ACHN (cell line): ENCODE measurements at places on chromosomes 5 and 9.

DNA sequence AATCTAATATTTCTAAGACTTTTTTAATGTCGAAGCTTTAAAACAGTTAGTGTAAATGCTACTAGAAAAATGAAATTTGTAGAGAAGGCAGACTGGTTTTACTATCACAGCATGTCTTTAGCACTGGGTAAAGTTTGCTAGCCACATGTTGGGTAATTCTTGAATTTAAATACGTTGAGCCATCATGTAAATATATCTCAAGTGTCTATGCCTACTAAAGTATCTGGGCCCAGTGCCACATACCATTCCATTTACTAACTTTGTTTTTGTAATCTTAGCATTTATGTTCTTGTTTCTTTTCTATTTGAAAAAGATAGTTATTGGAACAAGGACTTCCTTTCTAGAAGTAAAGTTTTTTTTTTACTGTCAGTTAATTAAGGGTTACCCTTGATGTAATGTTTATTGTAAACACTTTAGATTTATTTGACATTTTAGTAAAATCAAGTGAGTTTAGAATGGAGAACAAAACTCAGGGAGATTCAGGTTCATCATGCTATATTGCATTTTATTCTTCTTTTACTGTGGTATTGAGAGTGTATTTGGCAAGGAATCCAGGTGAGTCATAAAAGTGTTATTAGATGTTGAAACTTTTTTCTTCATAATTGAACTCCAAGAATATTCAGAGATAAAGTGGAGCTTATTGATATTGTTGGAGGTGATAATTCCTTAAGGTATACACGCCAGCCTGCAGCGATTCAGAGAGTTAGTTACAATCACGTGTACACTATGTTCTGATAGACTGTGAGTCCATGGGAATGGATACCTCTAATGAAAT lies 182.4 kb downstream of the CCDC171 start:
- peak; percentile 33 for DNase-seq

- no peak for DNase-seq
Measured at GRCh38 chr9:89079391-89079790, 88.1 kb downstream of the S1PR3 start.

GRCh38 chr5:100406640-100407039 lies 128.5 kb upstream of the FAM174A start:
- no peak for DNase-seq

GRCh38 chr9:74838351-74838750 lies 49.4 kb downstream of the TRPM6 start:
- no peak for DNase-seq

GRCh38 chr5:14724633-14725032 lies 60.1 kb downstream of the OTULIN start:
- no peak for DNase-seq

DNA sequence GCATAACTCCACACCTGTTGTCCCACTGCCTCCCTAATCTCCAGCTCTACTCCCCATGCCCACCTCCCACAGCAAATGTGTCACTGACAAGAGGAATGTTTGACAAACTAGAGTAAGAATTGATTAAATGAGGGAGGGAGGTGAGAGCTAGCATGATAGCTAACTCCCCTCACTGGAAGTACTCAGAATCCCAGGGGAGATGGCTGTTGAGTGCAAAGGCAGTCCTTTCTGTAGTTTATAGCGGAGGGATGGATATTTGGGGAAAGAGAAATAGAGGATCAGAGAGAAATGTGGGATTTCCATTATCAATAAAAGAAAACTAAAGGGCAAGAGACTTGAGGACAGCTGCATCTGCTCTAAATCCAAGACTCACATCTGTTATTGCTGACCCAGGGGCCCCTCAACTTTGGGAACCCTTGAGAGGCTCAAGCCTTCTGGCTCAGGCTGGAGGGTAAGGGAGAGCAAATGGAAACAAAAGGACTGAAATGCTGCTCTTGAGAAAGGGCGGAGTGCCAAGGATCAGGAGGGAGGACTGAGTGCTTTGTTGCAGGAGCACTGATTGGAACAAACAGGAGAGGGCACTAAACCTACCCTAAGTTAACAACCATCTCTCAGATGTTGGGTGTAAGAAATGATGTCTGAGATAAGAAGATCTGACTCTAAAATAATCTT lies 372.1 kb downstream of the NTRK2 start:
- no peak for DNase-seq

- DNase-seq: no peak
Measured at GRCh38 chr5:141515946-141516671, 27.2 kb downstream of the PCDHGC5 start.

DNA sequence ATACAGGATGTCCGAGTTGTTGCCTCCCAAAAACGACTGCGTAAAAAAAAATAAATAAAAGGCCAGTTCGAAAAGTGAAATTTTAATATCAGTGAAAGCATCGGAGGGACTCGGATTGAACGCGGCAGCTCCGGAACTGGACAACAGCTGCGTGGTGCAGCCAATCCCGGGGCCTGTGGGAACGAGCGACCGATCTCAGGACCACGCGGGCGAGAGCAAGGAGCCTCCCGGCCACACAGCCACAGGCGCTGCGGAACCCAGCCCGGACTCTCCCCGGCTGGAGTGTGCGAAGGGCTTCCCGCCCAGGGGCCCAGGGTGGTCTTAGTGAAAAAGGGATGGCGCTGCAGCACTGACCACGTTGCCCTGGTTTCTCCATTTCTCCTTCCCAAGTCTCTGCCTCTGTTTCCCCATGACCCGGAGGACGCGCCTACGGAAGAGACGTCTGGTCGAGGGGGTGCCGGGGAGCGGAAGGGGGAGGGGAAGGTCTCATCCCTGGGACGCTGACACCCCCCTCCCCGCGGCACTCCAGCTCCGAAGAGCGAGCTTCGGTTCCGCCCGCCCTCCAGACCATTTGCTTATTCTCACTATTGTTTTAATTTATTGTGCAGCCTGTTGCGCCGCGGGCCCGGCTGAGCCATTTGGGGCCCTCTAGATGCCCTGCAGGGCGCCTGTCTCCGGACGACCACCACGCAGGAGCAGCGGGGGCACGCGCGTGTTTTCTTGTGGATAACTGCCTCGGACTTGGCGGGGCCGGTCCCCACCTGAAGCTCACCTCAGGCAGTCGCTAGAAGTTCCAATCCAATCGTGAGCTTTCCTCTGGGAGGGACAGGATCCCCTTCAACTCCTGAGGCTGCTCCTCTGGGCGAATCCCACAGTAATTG lies 303.0 kb downstream of the PARP8 start:
- no peak for DNase-seq

GRCh38 chr5:32058101-32058500 lies 116.0 kb downstream of the GOLPH3 start:
- no peak for DNase-seq

- DNase-seq: no peak
Measured at GRCh38 chr9:129319076-129319937, 141.2 kb upstream of the IER5L start.

DNA sequence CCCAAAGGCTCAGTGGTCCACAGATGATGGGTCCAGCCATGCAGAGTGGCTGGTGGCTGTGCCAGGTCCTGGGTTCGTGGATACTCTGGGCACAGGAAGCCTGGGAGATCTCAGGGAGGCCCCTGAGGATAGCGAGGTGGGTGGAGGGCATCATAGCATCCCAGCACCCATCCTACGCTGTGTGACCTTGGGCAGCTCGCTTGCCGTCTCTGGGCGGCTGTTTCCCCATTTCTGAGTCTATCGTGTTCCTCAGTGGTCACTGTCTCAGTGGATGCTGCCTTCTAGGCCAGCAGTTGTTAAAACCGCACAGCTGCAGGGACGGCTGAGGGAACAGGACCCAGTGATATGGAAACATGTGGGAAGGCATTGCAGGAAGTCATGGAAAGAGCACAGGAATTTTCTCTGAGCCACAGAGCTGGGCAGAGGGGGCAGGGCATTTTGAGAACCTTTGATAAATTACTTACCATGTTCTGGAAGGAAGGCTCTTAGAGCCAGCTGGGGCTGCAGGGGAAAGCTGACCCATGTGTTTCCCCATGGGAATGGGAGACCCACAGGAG lies 86.4 kb upstream of the COL5A1 start:
- no peak for DNase-seq

DNA sequence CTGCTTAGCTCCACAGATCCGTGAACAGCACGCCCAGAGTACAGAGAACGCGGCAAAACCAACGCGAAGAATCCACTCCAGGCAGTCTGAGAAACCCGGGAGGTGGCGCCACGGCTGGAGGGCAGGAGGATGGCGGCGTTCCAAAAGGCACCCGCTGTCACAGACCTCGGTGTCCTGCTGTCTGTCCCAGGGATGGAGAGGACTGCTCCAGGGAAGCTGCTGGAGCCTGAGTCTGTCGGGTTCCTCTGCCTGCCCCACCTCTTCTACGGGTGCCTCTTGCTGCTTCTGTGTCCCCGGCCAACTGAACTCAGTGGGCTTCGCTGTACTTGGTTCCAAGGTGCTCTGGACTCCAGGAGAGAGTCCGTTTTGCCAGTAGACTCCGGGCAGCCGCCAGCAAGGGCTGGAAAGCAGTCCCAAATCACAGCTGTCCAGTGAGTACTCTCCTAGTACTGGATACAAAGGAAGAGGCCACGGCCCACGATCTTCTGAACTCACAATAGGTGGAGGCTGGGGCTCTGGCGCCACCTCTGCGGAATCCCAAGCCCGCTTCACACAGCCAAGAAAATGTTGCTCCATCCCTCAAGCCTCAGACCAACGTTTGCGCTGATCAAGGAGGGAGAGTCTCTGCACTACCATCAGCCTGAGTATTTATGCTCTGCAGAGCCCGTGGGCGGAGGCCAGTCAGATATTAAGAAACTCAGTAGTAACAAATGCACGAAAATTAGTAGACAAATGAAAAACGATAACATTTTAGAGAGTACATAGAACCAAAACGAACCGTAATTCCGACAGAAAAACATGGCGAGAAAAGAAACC lies 440 bp downstream of the ANXA2R start:
- no peak for DNase-seq

GRCh38 chr5:109196087-109196822 lies 213.5 kb downstream of the PJA2 start:
- DNase-seq: no peak

- DNase-seq: no peak
Measured at GRCh38 chr5:165858118-165858517, 2352.7 kb downstream of the MAT2B start.

DNA sequence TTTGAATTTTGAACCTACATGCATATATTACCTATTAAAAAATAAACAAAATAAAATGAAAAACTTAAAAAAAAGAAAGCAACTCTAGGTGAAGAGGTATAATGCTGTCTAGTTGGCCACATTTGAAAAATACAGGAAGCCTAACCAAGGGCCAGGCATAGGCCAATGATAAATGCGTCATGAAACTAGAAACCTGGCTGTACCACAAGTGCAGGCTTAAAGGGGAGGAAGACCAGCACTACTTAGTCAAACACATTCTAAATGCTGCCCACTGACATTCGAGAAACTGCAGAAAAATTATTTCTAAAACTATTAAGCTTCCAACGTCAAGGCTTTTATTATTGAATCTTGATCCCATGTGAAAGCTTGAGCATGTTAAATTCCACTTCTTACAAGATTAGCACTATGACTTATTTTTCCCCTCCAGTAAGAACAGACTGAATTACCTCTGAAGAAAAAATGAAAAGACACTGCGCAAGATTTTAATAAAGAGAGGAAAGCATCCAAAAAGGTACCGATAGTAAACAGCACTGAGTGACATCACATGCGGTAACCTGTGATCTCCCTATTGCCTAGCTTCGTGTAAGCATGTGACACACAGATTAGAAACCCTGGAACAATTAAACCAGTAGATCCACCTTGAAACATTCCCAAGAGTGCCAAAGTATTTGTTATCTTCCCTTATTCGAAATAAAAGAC lies 16.2 kb downstream of the CDC14B start:
- DNase-seq: no peak

- DNase-seq: peak; percentile 45
Measured at GRCh38 chr9:69466151-69466550, 141.1 kb downstream of the ENTREP1 start.

- peak; percentile 69 for DNase-seq
Measured at GRCh38 chr5:139392678-139393496, 2.0 kb downstream of the PROB1 start.

GRCh38 chr5:126417178-126417577 lies 6.0 kb upstream of the GRAMD2B start:
- no peak for DNase-seq

DNA sequence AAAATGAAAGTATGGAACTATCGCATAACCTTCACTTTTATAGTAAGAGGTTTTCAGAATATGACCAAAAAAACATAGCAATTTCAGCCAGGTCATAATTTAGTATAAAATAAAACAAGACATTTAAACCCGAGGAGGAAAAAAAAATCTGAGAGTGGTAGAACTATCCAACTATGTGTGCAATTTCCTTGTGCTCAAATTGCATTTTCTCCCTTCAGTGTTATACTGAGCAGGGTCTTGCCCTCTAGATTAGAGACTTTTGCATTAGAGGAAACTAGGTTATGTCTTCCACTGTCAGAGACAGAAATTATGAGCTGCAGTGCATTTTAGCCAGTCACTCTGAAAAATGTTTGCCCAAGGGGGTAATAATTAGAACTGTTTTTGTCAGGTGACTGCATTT lies 330.6 kb downstream of the NR2F1-AS1 start:
- DNase-seq: no peak

DNA sequence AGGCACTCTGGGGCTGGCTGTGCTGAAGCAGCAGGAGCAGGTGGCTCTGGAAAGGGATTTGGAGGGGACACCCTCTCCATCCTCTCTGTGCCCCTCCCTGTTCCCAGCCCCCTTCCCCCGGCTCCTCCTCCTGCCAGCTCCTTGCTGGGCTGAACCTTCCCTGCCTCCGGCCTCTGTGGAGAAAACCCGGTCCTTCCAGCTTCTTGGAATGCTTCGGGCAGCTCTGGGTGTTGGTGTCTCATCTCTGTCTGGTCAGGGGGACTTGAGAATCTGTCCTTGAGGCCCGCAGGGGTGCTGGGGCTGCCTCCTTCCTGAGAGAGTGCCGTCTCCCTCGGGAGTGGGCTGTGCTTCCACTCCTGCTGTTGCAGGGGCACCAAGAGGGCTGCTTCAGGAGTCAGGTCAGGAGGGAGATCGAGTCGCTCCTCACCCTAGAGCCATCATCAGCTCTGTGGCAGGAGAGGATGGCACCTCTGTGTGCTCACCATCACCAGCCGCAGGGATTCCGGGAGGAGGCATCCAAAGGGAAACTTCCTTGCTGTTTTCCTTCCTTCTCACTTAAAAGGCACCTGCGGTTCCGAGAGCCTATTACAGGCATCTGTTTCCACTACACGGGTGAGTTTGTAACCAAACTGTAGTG lies 30.6 kb downstream of the NDUFS6 start:
- DNase-seq: no peak

- DNase-seq: no peak
Measured at GRCh38 chr9:70832492-70832891, 288.9 kb downstream of the TRPM3 start.

- DNase-seq: no peak
Measured at GRCh38 chr5:80713631-80714030, 58.8 kb upstream of the DHFR start.

DNA sequence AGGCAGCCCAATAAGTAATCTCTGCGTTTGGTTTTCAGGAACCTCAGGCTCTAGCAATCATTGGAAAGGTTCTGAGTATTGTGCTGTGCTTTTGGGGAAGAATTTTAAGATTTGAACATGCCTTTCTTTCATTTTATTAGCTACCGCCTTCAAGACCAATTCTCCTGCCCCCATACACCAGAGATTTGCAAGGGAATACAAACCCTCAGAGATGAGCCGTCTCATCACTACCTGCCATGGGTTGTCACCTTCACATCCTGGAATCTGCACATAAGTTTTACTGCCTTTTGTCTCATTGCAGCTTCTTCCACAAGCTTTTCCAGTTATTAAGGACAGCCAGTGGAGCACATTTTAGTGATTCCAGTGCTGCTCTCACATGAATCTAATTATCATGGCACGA lies 11.7 kb upstream of the TMED7 start:
- DNase-seq: no peak
